ENCODE measurements at places on chromosomes 12 and 14.

DNA sequence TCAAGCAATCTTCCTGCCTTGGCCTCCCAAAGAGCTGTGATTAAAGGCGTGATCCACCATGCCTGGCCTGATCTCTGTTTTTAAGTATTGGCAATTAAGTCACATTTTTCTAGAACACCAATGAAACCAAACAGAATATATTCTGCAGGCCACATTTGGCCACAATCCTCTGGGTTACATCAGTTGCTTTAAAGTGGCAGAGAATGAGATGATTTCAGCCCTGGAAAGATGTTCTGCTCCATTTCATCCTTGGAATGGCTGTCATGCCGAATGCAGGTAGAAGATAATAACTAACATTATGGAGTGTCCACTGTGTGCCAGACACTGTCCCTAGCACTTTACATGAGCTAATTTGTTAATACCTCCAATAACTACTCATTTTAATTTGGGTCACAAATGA lies 154.4 kb downstream of the PTPN11 start:
- no peak for DNase-seq

DNA sequence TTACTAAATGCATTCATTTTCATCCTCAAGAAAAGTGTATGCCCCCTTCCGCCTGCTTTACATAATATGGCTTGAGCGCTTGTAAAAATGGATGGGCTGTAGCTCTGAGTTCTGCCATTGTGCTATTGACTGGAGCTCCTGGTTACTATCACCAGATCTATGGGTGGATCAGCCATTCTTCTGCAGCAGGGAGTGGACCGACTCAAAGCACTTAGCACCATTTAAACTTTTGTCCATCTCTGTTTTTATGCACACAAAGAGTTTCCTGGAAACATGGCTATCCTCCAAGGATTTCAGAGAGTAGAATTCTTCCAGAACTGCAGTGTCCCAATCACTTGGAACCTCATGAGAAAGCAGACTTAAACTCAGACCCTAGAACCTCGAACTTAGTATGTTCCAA lies 4.5 kb upstream of the NUMB start:
- DNase-seq: peak; percentile 33

- DNase-seq: no peak
Measured at GRCh38 chr12:54047160-54047963, 6.3 kb upstream of the HOXC4 start.

DNA sequence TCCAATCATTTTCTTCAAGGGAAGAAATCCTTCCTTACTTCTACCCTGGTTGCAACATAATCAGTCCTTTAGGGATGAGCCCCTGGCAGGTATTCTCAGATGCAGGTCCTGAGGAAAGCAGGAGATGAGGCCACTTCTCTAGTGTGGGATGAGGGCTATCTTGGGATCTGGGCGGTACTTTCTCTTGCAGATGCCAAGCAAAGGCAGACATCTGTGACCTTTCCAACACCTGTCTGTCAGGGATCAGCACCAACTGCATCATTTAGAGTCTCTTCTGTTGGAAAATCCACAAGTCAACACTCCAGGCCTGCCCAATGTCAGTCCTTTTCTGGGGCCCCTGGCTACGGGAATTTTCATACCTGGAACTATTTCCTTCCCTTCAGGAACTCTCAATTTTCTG lies 129.2 kb downstream of the SLC8A3 start:
- DNase-seq: no peak

DNA sequence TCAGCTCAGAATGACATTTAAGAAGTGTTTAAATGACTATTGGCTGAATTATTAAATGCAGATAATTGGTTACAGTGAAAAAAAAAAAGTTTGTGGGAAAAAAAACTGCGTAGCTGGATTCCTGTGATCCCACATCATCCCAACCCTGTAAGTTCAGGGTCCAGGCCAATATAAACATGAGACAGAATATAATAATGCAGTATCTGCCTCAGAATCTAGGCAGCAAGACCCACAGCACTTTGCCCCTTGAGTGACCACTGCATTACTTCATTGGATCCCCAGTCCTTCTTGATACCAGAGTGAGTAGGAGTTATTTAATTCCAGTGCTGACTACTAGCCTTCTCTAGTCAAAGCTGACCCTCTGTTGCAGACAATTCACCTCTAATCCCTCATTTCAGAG lies 272.6 kb downstream of the CCER1 start:
- no peak for DNase-seq

DNA sequence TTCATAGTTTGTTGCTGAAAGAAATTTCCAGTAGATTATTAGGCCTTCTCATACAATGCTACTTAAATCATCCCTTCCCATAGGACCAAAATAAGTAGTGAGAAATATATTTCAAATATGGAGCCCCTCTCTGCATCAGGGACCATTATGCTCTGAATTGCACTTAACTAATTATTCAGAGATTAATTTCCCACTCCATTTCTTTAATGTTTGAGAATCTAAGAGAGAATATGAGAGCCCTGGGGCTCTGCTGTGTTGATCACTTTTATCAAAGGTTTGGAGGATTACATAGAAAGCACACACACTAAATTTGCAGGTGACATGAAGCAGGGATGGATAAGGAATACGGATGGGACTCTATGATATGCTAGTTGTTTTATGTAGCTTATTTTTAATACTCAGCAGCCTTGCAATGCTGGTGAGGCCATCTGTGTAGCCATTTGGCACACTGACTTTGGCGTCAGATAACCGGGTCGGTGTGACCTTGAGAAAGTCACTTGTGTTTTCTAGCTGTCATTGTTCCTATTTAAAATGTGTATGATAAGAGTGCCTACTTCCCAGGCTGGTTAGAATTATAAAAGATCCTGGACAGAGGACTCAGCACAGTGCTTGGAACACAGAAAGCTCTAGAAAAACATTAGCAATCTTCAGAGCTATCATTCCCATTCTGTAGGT lies 49.9 kb upstream of the FBXO21 start:
- DNase-seq: no peak

DNA sequence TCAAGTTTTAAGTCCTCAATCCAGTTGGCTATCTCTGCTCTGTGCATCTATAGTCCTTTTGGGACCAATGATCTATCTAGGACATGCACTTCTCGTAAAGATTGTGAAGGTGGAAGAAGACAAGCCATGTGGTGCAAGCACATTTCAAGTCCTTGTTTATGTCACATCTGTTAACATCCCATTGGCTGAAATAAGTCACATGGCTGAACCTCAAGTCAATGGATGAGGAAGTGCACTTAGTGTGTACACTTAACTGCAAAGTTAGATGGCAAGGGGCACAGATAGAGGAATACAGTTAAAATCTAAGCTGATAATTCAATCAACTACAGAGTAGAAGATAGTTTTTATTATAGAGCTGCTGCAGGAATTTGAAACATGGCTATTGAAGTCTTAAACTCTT lies 362.8 kb upstream of the TBX3 start:
- DNase-seq: no peak

DNA sequence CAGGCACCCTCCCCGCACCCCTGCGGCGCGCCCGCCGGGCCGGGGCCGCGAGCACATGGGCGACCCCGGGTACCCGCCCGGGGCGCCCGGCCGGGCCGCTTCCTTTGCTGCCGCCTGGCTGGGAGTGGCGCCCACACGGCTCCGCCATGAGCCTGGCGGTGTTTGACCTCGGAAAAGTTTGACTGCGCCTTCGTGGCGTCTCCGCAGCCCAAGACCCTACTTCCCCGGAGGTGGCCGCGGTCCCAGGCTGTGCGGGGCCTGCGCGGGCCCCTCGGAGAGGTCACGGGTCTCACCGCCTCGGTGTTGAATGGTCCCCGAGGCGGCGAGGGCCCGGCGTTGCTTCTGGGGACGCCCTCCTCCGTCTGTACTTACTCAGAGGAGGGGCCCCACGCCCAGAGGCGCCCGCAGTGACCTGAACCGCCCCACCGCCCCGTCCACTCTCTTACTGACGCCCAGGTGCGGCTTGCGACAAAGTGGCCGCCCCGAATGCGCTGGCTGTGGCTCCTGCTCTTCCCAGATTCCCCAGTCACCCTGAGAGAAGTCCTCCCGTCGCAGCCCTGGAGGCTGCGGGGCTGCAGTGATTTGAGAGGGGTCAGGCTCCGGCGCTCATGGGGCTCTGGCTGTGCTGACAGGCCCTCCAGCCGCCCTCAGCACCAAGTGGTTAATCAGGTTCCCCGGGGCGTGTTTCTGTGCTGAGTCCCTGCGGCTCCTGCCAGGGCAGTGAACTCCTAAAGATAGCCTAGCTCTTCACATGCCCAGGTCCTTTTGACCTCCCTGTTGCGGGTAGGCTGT lies 5.8 kb downstream of the KMT5A start:
- peak; percentile 47 for DNase-seq

DNA sequence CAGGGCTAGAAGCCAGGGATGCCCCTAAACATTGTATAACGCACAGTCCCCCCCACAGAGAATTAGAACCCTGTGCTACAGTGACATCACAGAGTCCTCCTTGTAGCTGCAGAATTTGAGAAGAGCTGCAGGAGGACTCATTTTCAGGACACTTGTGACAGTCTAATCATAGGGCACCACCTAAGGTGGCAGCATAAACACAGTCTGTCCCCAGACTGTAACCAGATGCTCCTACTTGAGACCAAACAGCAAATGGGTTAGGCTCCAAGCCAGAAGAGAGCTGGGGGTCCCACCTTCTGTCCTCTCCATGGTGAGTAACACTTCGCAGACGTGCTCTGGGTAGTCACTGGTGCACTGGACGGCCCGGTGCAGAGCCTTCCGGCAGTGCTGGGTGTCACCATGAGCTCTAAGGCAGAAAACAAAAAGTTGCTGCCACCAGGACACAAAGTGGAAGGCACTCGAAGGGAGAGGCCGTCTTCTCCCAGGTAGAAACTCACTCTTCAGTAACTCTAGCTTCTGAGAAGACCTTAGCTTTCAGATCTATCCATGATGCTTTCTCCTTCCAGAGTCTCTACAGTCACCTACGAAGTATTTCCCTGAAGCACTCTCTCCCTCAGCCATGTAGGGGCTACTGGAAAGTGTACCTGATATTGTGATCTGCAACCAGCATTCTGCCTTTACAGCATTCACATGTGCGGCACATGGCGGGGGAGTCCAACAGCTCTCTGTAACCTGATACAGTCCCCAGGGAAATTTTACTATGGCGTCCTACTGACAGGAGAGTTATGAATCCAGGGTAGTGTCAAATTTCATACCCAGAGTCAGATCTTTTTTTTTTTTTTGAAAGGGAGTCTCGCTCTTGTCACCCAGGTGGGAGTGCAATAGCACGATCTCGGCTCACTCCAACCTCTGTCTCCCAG lies 17.1 kb downstream of the FICD start:
- DNase-seq: no peak

All from mesenchymal stem cell (in vitro differentiated cells and primary cell).